ENCODE measurements at places on chromosomes 7 and 10.

DNA sequence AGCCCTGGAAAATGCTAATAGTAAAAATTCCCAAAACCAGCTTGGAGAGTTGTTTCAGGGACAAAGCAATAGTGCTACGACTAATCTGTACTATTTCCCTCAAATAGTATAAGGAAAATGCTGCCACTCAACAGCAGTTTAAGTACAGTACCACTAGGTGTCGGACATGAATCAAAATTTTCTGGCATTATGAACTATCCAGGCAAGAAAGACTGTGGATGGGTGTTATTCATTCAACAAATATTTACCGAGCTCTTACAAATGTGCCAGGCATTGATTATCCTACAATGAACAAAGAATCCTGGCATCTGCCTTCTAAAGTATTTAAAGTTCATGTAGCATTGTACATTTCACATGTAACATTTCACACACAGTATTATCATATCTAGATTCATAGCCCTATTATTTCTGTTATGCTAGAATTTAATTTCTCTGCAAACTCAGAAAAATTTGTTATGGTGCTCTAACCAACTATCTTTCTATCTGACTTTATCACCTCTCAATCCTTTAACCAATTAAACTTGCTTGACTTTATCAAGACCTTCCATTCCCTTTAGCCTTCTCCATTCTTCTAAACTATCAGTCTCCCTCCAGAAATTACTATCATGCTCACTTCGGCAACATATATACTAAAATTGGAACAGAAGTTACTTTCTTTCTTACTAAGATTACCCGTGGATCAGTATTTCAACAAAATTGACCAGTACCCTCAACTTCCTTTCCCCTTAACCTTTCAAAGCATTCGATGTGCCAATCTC lies 80.6 kb downstream of the ARHGAP21 start:
- no peak for DNase-seq

- no peak for DNase-seq
Observed at GRCh38 chr10:97896756-97897358, 47.2 kb downstream of the GOLGA7B start.

DNA sequence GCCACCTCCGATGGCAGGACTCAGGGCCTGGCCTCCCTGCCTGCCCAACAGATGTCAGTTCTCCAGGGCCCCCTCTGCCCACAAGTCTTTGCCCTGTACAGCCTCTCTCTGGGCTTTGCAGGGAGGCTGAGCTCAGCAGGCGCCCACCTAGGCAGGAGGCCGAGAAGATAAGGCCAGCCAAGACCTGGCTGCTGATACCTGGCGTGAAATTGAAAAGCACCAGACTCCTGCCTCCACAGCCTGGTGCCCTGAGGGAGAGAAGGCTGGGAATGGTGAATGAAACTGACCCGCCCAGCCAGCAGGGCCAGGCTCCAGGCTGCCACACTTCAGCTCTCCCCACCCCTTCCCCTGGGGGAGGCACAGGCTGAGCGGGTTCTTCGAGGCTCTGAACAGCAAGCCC lies 145.8 kb downstream of the CDH23 start:
- DNase-seq: no peak

GRCh38 chr7:129258649-129259389 lies 34.0 kb downstream of the AHCYL2 start:
- DNase-seq: no peak

DNA sequence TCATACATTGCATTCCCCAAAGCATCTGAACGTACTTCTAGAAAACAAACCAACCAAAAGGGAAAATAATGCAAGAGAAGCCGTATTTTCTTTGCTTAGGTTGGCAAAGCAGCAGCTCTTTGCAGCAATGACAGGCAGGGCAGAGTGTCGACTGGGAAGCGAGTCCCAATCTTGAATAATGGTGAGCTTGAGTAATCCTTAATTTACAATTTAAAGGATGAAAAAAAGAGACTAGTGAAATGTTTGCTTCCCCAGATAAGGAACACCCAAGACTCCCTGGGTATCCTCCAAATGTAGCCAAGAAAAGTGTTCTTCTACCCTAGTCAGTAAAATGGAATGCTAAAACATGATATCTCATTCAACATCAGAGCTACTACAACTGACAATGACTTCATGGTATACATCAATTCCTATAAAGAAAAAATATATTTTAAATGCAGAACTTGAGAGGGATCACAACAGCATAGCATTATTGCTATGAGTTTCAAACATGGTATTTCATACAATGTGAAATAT lies 32.0 kb downstream of the GPAM start:
- no peak for DNase-seq
